RWPE2 (cell line): ENCODE measurements at places on chromosomes 4 and X.

DNA sequence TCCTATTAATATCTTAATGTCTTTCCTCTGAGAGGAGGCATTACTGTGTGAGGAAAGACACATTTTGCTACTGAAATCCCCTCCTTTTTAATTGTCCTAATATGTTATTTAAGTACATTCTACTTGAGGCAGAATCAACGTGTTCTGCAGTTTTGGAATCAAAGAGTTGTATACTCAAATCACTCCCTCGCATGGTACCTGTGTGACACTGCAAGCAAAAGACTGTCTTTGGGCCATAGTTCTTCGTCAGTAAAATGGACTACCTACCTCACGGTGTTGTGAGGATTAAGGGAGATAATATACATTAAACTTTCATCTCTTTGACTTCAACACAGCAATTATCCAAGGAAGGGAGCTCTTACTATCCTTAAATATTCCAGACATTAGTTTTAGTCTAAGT is 61.5 kb downstream of the TIGD2 start:
- no peak for DNase-seq

DNA sequence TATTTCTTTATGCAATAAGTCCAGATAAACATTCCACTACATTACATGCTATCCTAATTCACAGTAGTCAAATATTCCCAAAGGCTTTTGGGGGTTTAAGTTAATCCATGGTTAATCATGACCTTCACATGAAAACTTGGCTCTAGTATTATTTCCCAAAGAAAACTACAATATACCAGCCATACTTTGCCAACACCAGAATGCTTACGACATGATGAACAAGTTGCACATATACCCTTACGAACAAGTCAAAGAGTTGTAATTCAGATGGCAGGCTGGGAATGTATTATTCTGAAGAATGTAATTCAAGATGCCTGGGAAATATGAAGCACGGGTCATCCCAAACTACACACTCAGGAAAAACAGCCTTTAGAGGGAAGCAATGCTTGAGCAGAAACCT is 499.6 kb downstream of the PPARGC1A start:
- DNase-seq: no peak

DNA sequence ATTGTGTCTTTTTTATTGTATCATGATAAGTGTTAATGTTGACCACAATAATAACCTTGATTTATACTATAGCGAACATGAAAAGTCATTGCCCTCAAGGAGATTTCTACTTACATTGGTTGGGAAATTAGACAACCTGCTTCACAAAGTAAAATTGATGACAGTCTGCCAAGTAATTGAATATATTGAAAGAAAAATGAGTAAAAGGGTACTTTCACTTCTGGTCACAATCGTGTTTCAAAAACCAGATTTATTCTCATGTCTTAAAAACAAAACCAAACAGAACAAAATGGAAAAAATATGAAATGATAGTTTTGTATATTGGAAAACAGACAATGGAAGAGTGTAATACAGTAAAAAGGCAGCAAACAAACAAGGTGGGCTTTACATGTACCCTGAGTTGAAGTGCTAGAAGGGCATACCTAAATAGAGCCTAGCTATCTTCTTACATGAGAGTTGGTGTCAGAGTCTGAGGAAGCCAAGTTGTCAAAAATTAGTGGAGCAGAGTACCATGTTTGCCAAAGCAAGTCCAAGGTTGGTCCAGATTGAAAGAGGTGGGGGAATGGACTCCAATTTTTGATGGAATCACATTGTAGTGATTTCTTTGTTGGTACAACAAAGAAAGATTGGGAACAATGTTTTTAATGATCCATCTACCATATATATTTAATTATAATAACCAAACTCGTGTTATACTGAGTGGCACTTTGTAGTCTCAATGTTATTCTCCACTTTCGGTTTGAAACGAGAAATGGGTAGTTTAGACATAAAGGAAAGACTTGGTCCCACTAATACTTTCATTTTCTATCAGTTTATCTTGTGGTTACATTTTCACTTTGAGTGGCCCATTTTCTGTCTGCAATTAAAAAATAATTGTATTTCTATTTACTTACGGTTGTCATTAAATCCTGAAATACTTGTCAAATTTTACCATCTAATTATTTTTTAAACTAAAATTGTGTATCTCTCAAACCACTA is 775.6 kb downstream of the STIM2 start:
- DNase-seq: no peak

DNA sequence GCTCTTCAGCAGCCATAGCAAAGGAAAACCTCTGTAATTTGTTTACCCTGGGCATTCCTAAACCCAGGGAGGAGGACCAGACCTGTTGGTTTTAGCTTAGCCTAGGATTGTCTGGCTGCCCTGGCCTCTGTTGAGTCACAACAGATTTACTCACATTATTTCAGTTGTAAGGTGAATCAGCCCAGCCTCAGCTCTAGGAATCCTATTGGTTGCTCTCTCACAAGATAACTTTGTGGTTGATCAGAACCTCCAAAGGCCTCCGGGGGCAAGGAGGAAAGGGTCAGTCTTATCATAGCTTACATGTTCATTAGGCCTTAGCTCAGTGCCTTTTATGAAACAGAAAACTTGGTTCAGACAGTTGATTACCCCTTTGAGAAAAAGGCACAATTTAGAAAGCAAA is 41.0 kb downstream of the PDK3 start:
- DNase-seq: no peak

- no peak for DNase-seq
Measured at GRCh38 chr4:105568584-105568983, 16.2 kb downstream of the ARHGEF38 start.

- DNase-seq: no peak
Measured at GRCh38 chrX:153623310-153624029, 23.5 kb upstream of the DUSP9 start.

DNA sequence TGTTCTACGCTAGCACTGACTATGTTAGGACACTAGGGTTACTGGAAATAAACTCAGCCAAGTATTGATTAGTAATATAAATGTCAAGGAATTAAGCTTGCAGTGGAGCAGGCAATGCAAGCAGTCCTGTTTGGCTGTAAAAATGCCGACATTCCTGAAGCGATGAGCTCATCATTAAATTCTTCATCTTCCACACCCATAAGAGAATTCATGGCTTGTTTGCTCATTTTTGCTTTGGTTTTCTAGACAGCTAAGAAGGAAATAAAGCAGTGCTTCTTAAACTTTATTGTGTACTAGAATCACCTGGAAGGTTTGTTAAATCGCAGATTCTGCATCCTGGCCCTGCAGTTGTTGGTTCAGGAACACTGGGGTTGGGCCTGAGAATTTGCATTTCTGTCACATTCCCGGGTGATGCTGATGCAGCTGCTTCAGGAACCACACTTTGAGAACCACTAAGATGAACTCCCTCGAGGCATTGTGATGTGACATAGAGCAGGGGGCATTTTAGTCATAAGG is 17.8 kb downstream of the ANXA3 start:
- no peak for DNase-seq

DNA sequence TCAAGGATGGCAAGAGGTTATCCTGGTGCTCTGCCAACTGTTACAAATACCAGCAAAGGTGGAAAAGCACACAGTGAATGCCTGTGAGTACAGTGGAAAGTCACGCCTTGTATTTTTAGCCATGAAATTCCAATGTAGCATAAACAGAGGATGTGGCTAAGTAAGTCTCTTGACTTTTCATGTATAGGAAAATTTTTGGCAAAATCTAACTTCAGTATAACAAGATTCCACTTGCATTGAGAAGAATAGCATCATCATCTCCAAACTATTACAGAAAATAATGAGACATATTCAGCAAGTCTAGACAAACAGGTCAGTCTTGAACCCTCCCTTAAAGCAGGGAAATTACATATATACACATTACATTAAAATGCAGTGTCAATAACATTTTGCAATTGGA is 7.9 kb downstream of the SLC10A6 start:
- no peak for DNase-seq

- no peak for DNase-seq
Measured at GRCh38 chr4:119536572-119537528, 91.8 kb downstream of the PDE5A start.

GRCh38 chr4:99417125-99417524 is 18.0 kb downstream of the ADH7 start:
- no peak for DNase-seq

DNA sequence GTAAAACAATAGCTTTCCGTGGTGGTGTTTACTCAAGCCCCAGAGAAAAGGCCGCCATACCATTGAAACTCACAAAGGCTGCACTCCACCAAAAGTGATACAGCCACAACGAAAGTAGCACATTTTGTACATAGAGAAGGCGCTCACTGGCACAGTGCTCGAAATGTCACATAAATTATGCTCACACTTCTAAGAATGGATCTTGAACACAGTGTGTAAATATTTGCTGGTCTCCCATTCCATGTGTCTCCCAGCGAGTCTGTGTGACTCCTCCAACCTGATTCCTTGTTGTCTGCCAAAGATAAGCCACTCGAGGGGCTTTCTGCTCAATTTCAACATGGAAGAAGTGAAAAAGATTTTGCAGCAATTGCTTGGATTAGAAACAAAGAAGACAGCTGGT is 234.0 kb upstream of the VCX3A start:
- no peak for DNase-seq

- no peak for DNase-seq
Measured at GRCh38 chr4:111128327-111128726, 505.4 kb upstream of the PITX2 start.

GRCh38 chr4:120277391-120277790 is 210.7 kb upstream of the MAD2L1 start:
- DNase-seq: no peak

- DNase-seq: no peak
Measured at GRCh38 chr4:6296026-6296425, 26.4 kb downstream of the WFS1 start.

DNA sequence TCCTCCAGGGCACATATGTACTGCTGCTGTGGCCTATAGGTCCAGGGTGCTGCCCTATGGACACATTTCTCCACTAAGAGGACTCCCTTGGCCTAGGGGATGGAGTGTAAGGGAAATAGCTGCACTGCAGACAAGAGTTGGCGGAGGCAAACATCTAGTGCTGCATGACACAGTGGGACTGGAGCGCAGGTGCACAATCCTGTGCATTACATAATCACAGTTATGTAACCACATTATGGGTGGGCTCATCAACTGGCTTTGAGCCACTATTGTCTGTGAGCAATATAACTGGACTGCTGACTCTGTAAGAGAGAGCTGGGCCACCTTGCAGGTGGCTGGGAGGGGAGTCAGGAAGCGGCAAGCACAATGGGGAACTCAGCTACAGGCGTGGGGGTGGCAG is 3.2 kb upstream of the TIGD2 start:
- DNase-seq: no peak

GRCh38 chr4:20847124-20847747 is 147.0 kb downstream of the PACRGL start:
- no peak for DNase-seq

DNA sequence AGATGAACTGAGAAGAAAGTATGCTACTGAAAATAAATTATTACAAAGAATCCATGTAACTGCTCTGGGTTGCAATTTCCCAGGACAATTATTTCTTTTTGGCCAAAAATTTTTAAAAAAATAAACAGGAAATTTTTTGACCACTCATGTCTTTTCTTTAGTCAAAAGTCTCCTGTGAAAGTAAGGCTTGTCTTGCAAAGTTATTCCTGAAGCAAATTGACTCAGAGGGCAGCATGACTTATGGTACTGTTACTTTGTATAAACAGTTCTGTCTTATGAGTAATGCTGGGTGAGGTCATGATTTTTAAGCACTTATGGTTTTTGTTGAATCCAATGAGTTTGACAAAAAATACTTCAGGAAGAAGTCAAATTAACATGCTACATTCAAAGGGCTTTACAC is 292.8 kb upstream of the ARSJ start:
- no peak for DNase-seq

- DNase-seq: no peak
Measured at GRCh38 chrX:102976286-102976685, 39.2 kb downstream of the RAB40AL start.

DNA sequence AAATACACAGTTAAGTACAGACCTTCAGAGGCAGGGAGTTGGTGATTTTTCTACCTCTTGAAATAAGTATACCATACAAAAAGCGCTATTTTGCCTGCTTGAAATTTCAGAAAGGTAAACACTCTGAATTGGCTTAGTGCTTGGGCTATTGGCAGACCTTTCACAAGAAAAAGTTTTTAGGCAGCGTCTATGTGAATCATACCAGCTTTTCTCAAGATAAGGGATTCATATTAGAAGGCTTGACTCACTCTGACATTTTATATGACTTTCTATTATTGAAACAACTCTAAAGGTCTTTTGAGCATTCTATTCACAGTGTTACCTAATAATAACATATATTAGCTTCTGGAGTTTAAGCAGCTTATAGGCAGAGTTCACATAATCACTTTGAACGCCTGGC is 286.4 kb upstream of the FAT1 start:
- no peak for DNase-seq

DNA sequence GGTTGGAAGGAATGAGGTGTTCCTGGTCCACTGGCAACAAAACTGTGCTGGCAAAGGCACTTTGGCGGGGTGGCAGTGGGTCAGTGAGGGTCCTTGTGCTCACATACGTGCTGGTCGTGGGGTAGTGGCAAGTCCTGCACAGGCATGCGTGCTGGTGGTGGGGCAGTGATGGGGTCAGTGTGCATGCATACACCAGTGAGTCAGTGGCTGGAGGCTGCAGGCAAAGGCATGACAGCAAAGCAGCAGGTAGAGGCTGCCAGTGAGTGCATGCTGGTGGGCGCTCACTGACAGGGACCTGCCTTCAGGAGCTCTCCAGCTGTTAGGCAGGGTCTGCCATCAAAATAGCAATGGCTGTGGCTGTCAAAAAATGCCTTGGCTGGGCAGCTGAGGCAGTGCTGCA is 42.1 kb downstream of the TMPRSS11E start:
- no peak for DNase-seq

DNA sequence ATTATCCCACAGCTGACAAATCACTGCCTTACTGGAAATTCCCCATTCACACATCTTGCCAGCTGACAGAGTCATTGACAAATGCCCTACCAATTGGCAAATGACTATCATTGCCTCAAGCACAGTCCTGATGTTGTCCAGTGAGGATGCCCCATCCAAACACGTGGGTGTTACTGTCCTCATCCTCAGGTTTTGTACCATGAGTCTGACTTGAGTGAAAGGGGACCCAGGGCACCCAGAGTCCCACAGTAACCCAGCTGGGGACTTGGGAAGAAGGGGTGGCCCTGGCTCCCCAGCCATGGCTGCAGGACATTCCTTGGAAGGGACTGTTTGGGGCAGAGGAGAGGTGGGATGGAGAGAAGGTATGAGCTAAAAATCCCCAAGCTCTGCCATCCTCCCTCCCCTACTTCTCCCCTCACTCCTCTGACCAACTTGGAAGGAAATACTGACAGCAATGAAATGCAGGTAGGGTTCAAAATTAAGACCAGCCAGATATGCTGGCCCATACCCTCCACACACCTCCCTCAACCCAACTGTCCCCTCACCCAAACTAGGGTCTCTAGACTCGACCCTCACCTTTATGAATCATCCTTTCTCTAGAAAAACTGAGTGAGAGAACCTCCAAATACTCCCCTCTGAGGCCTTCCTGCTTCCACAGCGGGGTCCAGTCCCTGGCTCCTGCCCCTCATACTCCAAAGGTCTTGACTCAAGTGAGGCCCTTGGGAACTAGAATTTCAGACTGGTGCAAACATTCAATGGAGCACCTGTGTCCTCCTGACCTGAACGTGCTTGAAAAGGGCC is 5.1 kb downstream of the TIMP1 start:
- DNase-seq: no peak
